Astrocyte (in vitro differentiated cells and primary cell): ENCODE measurements at places on chromosomes 6 and 20. TPM values are rescaled to one million over a fixed set of nuclear protein-coding genes. Genes with fewer than 3 reads are reported as not detected.

Gene SLC22A7
- total RNA-seq = not detected in 2 replicates

Gene SH3BGRL2
- 14.1 and 15.9 TPM in 2 replicates for total RNA-seq

Gene SMOC2
- 0.93 and 1.8 TPM in 2 replicates for total RNA-seq

Gene LHFPL5
- total RNA-seq = not detected in 2 replicates

Gene PGC
- not detected in 2 replicates for total RNA-seq

Gene ANGPT4
- total RNA-seq = 0.05 and 0.12 TPM in 2 replicates

Gene OPRM1
- not detected in 2 replicates for total RNA-seq

DNA sequence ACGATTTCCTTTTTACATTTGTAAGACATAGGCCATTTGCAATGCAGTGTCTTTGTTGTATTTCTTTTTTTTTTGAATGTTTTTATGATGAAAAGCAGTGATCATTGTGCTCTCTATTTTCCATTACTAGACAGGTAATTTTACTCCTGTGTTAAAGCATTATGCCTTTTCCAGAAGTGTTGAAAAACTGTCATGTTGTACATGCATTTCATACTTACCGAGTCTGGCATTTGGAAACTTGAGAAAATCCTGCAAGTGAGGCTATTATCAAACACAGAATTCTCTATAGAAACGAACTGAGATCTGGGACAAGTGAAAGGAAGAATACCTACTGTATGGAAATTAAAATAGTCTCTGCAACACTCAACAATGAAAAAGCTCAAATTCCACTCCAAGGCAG lies 78.6 kb upstream of the CNR1 start:
- DNase-seq = no peak

DNA sequence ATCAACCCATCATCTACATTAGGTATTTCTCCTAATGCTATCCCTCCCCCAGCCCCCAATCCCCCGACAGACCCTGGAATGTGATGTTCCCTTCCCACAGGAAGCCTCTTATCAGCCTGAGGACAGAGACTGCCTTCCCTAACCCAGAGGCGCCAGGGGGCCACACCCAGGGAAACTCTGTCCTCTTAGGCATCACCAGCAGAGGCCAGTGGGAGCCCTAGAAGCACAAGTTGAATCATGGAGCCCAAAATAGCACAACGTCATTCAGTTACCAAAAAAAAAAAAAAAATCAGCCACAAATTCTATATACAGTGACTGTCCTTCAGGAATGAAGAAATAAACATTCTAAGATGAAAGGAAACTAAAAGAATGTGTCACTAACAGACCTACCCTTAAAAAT lies 625.7 kb downstream of the TFAP2A start:
- DNase-seq = no peak

DNA sequence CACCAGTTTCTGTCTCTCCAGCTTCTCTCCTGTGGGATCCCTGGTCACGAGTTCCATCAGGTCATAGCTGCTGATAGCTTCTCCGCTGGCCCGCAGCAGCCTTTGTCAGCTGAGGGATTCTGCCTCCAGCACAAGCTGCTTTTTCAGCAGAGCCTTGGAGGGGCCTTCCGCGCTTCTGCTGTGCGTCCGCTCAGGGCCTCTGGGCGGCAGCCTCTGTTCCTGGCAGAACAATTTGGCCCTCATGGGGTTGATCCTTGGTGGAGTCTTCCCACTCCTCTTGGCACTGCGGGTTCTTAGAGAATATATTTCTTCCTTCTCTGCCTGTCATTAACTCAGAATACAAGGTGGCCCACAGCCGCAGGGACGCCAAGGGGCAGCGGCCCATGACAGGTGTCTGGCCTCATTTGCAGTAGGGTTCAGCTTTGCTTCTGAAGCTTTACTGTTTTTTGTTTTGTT lies 158.8 kb downstream of the DTNBP1 start:
- DNase-seq = no peak

DNA sequence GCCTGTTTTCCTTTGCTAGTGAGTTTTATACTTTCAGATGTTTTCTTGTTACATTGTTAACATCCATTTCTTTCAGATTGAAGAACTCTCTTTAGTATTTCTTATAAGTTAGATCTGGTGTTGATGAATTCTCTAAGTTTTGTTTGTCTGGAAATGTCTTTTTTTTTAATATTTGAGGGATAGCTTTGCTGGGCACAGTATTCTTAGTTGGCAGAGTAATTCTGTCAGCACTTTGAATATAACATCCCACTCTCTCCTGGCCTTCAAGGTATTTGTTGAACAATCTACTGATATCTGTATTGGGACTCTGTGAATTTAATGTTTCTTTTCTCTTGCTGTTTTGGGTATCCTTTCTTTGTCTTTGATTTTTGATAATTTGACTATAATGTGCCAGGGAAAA lies 79.4 kb upstream of the UST start:
- no peak for DNase-seq

- no peak for DNase-seq
These were observed 118.0 kb downstream of the RFPL4B start for GRCh38 chr6:112464901-112465665.

DNA sequence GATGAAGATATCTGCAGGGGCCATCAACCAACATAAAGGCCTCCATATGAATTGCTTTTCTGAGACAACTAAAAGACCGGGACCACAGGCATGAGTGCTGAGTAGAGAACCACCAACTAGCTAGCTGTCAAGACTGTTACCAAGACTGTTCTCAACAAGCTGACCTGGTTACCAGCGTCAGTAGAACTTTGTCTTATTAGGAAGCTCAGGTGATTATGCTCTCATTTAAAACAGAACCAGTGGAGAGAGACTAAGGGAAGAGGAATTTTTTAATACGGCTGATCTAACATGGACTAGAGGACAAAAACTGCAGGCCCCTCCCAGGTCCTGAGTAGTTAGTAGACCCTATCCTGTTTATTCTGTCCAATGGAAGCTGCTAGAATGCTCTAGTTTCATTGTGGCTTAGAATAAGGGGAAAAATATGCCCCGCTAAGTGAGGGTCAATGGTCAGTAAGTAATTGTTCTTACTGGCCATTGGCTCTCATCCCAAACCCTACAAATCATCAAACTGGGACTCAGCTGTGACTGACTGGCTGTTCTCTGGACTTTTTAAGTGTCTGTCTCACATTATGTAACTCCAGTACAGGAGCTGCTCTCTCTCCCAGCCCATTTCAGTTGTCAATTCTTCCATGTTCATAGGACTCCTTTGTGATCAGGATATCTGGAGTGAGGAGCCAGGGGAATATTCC lies 3.8 kb upstream of the DYNLRB1 start:
- peak; percentile 22 for DNase-seq

DNA sequence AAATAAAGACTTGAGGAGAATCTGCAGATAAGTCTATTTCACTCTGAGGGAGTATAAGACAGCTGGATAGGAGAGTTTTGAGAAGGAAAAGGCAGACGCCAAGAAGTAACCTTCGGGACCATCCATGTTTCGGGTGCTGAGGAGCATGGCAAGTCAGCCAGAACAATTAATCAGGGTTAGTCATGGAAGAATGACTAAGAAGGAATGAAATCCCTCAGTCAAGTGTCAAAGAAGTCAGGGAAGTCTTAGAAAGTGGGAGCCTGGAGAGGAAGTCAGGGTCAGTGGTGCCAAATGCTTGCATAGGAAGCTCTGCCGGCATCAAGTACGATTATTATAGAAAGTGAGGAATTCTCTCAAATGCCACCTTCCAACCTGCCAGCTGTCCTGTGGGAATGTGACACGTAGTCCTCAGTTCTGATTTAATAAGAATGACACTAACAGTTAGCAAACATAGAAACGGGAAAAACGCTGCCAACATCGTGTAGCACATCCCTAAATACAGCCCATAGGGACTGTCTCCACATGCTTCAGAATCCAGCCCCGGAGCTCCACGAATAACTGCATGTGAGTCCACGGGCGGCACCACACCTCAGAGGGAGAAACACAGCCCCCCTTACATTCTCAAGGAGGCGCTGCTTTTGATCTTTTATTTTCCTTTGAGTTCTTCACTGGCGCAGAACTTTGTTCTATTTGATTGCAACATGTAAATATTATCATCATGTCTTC lies 602.7 kb downstream of the PRKN start:
- DNase-seq = peak; percentile 10

DNA sequence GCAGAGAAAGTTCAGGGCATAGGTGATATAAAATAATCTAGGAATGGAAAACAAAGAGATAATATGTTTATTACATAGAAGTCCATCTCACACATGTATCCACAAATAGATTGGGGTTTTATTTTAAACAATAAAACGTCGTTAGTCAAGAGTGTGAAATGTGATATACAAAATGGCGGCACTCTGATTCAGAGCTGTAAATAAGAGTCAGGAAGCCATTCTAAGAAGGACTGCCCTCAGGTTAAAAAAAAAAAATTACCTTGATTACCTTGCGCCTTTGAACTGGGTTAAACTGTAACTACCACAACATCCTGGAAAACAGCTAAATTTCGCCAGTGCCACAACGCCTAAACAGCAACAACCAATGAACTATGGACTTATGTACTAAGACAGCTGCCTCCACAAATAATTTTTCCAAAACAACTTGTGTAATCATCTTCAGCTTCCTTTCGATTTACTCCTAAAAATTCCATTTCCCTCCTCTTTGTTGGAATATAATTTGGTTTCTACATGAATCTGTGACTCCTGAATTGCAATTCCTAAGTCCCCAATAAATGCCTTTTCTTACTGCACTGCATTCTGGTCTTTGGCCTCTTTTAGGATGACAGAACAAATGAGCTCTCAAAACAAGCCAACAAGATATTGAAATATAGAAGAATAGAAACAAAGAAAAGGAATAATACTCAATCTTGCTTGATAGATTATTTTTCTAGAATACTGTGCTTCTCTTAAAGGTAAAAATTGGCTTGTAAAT lies 1019.5 kb upstream of the MAP3K7 start:
- no peak for DNase-seq

GRCh38 chr6:135503703-135504475 lies 6.3 kb upstream of the AHI1 start:
- no peak for DNase-seq

GRCh38 chr6:112429226-112429625 lies 82.1 kb downstream of the RFPL4B start:
- DNase-seq = peak; percentile 38

GRCh38 chr6:36353411-36353915 lies 16.8 kb upstream of the BNIP5 start:
- DNase-seq = peak; percentile 97

GRCh38 chr20:15100506-15101160 lies 763.2 kb upstream of the FLRT3 start:
- no peak for DNase-seq

- no peak for DNase-seq
These were observed 192.5 kb downstream of the PTPRK start for GRCh38 chr6:128327890-128328289.

- peak; percentile 85 for DNase-seq
These were observed 113.2 kb upstream of the TENT5A start for GRCh38 chr6:81865712-81866111.

- no peak for DNase-seq
These were observed 185.0 kb downstream of the CENPW start for GRCh38 chr6:126524811-126525326.

GRCh38 chr6:90049295-90049694 lies 155.0 kb downstream of the GJA10 start:
- no peak for DNase-seq

DNA sequence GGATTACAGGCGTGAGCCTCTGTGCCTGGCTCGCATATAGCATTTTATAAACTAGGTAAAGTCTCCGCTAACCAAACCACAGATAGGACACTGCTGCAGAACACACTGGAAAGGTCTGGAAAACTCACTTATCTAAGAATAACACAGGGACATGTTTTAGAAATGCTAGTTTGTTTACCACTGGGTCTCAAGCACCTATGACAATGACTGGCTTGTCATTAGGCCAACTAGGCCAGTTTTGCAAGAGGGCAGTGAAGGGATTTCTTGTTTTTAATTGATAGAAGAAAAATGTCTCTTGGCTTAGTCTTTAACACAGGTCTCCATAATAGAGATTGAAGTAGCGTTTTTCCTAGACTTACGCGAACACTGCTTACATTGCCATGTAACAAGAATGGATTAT lies 201.4 kb downstream of the TMEM242 start:
- DNase-seq = no peak

DNA sequence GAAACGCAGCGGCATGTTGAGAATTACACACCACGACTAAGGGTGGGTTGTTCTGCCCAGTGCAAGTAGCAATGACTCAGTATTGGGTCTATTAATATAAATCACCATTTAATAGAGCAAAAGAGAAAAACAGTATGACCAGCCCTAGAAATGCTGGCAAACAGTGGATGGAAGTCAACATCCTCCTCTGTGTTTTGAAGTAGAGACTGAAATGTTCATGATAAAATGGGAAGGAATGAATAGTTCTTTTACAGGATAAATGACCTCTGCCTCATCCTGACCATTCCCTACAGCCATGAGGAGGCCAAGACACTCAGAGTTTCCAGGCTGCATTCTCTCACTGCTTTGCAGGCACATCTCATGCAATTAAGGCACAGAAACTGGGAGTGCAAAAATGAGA lies 111.8 kb downstream of the PSMB1 start:
- peak; percentile 61 for DNase-seq

- no peak for DNase-seq
These were observed 20.5 kb downstream of the NCR2 start for GRCh38 chr6:41355952-41356351.

DNA sequence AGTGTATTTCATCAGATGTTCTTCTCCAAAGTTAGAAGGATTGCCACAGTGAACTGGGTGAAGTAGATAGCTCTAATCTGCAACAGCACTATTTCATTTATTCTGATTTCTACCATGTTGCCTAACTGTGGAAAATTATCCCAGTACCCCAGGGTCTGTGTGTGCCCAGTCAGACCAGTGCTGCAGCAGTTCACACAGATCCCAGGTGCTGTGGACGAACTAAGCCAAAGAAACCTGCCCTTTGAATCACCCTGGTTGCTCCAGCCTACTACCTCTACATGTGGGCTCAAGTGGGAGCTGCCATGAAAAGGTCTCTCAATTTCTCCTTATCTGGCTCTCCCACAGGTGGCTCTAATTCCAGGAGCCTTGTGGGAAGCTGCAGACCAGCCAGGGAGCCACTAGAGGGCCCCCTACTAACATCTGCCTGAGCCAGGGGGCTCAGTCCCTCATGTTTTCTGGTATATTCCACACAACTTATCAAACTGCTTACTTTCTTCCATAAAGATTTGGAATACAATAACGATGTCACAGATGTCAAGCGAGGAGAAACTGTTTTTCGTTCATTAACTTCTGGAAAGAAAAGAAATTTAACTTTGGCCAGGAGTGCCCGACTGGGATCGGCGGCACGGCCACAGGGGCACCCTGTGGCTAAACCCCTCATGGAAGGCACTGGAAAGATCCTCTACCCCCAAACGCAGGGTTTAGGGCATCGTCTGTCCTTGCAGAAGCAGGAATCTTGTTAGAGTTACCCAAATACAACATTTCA lies 31.6 kb upstream of the LY86 start:
- DNase-seq = no peak
